ENCODE measurements at places on chromosomes 16 and 17.

DNA sequence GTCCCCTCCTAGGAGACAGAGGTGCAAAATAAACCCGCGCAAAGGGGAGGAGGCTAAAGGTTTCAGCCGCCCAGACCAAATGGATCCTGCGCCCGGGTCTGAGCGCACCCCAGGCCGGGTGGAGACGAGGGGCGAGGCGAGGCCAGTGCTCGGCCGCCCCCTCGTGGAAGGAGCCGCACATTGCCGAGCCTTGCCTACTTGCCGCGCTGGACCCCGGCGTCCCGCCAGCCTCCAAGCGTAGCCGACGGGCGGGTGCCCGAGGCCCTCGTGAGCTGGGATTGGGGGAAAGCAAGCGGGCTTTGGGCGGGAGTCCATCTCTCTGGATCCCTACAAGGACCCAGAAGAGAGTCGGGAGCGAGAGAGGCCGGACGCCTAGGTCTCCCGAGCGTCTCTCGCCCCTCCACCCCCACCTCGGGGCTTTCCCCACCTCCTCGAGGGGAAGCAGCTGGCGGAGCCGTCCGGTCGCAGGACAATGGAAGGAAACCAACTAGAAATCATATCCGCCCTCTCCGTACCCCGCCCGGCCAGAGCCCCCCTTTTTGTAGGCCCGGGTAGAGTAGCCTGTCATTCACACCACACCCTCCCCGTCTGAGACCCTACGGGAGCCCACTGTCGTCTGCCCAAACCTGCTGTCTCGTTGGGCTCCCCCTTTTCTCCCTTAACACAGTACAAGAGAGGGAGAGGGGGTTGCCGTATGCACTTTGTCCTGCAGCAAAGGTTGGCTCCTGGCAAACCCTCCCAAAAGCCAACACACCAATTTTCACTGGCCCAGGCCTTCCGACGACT is 664 bp upstream of the BCL6B start:
- peak; percentile 72 for DNase-seq

DNA sequence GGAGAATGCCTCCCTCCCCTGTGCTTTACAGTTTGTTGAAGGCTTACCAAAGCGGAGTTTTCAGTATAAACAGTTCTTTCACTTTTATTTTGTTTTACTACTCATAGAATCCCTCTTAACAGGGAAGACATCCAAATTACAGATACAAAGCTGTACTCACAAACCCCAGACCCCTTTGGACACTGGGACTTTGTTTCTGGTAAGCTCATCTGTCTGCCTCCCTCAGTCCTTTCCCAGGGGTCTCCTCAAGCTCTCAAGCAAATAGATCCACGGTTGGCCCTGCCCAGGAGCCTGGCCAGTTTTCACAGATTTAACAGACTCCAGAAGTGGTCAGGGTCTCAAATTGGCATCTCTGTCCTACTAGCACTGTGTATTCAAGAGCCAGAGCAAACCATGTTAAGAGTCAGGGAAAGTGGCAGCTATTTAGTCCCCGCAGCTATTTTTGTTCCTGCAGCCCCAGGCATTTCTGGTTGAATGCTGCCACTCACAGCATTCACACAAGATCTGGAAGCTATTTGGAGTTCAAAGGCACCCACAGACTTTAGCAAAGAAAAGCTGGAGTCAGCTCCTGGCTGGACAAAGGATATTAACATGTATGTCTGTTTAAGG is 54.2 kb downstream of the TMEM100 start:
- DNase-seq = no peak

DNA sequence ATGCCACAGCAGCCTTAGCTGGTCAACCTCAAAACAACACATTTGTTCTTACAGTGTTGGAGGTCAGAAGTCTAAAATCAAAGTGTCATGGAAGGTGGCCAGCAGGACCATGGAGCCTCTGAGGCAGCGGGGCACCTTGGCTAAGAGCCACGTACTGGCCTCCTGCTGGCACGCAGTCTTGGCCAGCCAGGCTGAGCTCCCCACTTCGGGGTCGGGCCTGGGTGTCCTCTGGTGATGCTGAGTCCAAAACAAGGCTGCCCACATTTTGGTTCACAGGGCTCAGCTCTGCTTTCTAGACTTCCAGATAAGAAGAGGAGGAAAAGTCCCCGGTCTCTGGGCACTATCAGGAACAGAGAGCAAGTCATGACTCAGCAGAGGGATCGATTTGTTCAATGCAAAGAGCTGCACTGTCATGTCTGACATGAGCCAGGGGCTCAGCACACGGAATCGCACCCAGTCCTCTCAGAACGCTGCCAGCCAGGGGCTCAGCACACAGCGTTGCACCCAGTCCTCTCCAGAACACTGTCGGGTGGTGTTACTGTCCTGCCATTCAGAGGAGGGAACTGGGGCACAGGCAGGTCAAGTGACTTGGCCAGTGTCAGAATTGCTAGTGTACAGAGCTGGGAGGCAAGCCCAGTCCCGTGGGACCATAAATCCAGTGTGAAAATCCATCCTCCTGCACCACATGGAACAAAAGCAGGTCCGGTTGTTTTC is 2.5 kb downstream of the LGALS9 start:
- no peak for DNase-seq

- DNase-seq = no peak
Observed at GRCh38 chr16:17557480-17557879, 86.7 kb upstream of the XYLT1 start.

DNA sequence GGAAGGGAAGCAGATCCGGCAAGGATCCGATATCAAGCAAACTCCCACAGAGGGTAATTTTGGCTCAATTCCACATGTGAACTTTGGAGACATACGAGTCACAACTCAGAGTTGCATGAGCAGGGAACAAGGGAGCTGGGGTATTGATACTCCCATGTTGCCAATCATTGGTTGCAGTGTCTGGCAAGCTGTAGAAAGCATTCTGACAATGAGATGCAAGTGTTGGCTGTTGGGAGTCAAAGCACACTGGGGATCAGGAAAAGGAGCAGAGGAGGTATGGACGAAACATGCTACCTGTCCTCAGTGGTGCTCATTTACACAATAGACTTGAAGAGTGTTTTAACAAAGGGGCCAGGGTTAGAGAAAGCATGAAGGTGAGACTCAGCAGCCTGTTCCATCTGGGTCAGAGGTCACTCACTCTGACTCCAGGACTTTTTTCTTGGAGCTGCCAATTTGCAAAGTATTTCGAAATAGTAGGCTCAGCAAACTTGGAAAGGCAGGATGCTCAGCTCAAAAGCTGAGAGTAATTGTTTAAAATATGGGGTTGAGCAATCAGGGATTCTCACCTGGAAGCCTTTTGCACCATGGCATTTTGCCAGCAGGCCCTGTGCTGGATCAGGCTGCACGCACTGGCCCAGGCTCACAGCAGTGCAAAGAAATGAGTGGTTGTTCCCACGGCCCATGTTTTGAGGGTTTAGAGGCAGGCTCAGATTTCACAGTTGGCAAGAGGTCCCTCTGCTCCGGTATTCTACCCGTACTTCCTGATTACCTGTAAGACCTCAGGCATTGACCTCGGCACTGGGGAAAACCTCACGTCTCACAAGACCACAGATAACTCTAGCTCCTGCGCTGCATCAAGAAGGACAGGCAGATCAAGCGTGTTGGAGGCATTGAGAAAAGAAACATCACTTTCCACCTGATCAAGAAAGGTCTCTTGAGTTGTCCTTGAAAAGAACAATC is 17.6 kb upstream of the NKD1 start:
- DNase-seq = no peak

DNA sequence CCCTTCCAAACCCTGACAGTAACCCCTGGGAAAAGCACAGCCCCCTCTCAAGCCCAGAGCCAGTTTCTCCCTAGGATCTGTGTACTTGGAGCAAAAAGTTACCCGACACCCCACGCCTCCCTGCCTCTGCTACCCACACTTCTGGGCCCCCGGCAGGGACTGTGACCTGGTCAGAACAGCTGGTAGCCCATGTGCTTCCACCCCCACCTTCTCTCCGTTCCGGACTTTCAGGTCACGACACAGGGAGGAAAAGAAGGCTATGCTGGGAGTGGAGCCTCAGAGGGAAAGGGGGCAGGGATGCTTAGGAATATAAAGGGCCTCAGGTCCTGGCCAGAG is 6.4 kb downstream of the PPY start:
- DNase-seq = no peak

DNA sequence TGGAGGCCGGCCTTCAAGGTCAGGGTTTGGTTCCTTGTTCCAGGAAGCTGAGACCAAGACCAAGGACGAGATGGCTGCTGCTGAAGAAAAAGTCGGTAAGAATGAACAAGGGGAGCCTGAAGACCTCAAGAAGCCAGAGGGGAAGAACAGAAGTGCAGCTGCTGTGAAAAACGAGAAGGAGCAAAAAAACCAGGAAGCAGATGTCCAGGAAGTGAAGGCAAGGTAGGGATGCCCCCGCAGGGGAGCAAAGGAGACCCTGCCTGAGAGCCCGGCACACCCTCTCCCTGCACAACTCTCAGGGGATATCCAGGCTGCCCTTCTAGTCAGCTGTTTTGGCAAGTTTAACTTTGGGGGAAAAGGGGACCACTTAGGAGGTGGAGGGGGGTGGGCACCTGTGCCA is 29.0 kb downstream of the RNF213 start:
- DNase-seq = no peak

GRCh38 chr17:75899767-75900468 is 3.2 kb upstream of the TRIM65 start:
- DNase-seq = no peak

GRCh38 chr17:31488982-31489294 is 97.5 kb downstream of the RAB11FIP4 start:
- no peak for DNase-seq

DNA sequence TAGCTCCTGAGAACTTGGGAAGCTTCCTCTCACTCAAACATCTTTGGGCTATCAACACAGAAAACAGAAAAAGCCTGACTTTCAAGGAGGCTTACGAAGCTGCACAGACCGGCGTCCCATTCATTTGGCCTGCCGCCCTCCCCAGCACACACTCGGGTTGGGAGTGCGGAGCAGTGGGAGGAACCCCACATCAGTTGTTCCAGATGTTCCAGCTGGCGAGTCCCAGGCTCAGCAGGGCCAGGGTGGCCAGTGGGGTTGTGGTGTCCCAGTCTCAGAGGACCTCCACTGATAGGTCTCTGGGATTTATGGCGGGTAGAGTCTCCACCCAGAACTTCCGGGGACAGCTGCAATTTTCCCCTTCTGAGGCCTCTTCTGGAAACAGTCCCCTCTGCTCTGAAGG is 43.1 kb upstream of the DLX4 start:
- no peak for DNase-seq

GRCh38 chr16:2194852-2195321 is 1.5 kb downstream of the CASKIN1 start:
- peak; percentile 44 for DNase-seq

DNA sequence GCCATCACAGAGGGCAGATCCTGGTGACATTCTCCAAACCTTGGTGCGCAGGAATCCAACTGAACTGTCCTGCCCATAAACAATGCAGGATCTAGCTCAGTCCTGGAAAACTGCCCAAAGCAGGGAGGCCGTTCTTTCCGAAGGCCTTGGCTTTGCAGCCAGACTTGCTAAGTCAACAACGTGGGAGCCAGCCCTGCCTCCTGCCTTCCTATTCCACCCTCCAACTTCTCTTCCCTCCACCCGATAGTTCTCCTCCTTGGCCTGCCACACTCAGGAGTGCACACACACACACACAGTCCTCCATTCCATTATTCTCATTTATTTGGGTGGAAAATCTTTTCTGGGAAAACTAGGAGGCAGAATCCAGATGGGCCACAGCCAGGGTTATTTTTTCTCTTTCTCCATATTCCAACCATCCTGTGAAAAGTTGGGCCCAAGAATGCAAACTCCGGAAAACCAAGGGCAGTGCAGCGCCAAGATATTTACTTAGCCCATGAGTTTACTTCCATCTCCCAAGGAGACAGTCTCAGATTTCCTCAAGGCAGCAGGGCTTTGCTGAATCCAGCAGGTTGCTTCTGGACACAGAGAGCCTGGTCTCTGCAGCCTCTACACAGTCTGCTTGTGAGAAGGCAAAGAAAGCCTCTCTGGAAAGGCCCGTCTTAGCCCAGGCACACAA is 15.8 kb downstream of the COPRS start:
- peak; percentile 51 for DNase-seq

- DNase-seq = peak; percentile 83
Observed at GRCh38 chr17:68710035-68710780, 109.0 kb upstream of the FAM20A start.

- DNase-seq = no peak
Observed at GRCh38 chr17:75808549-75808904, 23.9 kb downstream of the UNK start.

DNA sequence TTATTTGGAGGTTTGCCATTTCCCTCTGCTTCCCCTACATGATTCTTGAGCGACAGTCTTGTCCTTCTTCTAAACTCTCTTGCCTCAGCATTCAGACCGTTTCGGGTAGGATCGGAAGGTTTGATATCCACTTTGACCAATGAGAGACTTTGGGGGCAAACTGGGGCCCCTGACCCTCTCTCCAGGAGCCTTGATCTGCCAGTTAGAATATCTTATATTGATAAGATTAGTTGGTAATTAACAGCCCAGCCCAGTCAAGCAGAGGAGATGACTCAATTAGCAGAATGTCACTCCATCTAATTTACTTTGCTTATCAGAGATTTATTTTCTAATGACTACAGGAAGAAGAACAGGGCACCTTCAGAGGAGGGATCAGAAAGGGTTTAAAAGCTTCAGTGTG is 532.8 kb downstream of the XYLT1 start:
- DNase-seq = no peak

DNA sequence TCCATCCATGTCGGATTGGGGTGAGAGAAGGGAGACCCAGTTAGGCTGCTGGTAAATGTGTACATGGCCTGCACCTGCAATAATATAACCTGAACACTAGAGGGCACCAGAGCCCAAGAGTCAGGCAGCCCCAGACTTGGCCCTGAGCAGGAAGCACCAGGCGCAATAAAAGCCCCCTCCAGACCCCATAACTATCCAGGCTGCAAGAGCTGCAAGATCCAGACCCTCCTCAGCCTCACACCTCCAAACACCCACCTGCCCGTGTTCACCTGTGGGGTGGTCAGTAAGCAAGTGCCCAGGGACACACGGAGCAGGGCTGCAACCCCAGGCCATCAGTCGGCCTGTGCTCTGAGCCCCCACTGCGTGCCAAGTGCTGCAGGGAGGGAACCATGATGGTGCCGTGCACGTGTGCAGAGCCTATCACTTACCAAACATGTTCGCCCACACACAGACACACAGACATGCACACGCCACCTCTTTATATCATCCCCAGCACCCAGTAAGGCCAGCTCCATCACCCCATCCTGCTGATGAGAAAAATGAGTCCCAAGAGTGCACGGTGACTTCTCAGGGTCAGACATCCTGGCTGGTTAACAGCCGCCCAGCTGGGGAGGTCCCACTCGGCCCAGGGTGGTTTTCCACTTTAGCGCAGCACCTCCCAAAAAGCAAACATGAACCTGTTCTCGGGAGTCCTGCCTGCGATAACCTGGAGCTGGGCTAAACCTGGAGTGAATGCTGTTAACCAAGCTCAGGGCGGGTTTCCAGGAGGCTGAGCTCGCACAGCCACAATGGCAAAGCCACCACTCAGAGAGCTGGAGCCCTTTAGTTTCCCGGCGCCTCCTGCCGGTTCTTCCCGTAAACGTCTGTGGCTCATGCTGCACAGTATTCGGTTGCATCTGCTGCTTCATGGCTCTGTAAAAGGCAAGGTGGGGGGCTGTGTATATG is 439.8 kb downstream of the SOX9 start:
- DNase-seq = peak; percentile 51

GRCh38 chr16:68319185-68319908 is 8.5 kb downstream of the PRMT7 start:
- DNase-seq = no peak

GRCh38 chr17:30594223-30594952 is 117.2 kb downstream of the GOSR1 start:
- DNase-seq = no peak

GRCh38 chr17:62732125-62732524 is 76.0 kb downstream of the MARCHF10 start:
- no peak for DNase-seq

GRCh38 chr17:31815212-31815730 is 43.8 kb downstream of the COPRS start:
- DNase-seq = no peak

- DNase-seq = peak; percentile 62
Observed at GRCh38 chr17:12918142-12918541, 99.7 kb downstream of the ELAC2 start.

Measured in EL (cell line).